ENCODE measurements at places on chromosomes 16 and 17. TPM values are rescaled to one million over a fixed set of nuclear protein-coding genes. Genes with fewer than 3 reads are reported as not detected.

Gene ZP2
- total RNA-seq: not detected

Gene GDPD1
- total RNA-seq: 1.8 TPM

Gene MFSD6L
- 0.14 TPM for total RNA-seq

Gene LYRM1
- 20.9 TPM for total RNA-seq

DNA sequence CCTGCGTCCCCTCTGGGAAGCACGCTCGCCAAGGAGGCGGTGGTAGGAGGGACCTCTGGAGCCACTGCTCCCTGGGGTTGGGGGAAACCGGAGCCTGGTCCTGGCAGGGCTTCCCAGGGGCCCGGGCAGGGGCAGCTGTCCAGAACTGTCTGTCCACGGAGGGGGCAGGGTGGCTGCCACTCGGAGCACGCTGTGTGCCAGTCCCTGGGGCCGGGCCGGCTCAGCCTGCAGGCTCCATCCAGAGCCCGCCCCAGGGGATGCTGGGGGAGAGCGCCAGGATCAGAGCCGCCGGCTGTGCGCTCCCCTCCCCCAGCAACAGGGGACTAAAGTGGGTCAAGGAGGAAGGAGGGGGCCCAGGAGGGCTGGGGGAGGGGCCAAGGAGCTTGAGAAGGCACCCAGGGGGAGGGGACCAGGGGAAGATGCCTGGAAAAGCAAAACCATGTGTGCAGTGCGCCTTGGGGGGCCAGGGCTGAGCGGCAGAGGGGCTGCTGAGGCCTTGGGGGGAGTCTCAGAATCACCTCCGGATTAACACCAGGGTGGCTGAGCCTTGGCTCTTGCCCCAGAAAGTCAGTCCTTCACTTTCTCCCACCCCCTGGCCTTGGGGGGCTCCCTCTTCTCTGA lies 21.3 kb downstream of the ZNF423 start:
- no peak overlapping the region for H3K4me3 ChIP-seq
- no peak for DNase-seq
- H3K27ac ChIP-seq: no peak overlapping the region
- H3K4me1 ChIP-seq: no peaks in the 10 kb centered on the region
- H3K36me3 ChIP-seq: no peaks in the 10 kb centered on the region

DNA sequence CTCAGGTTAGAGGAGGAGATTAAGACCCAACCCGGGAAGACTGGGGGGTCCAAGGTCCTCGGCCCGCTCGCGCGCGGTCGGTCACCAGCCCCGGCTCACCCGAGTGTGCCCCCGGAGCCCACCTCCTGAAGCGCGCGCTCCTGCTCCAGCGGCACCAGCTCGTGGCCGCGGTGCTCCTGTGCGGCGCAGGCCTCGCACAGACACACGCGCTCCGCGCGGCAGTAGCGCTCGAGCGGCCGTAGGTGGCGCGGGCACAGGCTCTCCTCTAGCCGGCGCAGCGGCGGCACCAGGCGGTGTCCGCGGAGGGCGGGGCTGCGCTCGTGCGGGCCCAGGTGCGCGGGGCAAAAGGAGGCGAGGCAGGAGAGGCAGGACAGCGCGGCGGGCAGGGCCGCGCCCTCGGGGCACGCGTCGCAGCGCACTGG lies 618 bp downstream of the TRIM47 start:
- H3K27me3 ChIP-seq: peaks cover 14% of the 10 kb centered on the region
- peak overlapping the region; percentile 96 for H3K27ac ChIP-seq
- H3K4me1 ChIP-seq: peaks cover 35% of the 10 kb centered on the region
- peak overlapping the region; percentile 90 for H3K4me3 ChIP-seq
- no peaks in the 10 kb centered on the region for H3K36me3 ChIP-seq

GRCh38 chr16:84574191-84574590 lies 43.7 kb downstream of the COTL1 start:
- no peak for DNase-seq
- no peaks in the 10 kb centered on the region for H3K27me3 ChIP-seq
- no peak overlapping the region for H3K27ac ChIP-seq
- H3K36me3 ChIP-seq: peaks cover 79% of the 10 kb centered on the region

DNA sequence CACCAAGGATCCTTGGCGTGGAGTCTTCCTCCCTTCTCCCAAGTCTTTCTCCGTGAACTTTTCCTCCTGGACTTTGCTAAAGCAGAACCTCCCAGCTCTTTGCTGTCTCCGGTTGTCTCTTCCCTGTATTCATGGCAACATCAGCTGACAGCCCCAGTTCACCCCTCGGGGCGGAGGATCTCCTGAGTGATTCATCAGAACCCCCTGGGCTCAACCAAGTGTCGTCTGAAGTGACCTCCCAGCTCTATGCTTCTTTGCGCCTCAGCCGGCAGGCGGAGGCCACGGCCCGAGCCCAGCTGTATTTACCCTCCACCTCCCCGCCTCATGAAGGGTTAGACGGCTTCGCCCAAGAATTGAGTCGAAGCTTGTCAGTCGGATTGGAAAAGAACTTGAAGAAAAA lies 943 bp downstream of the CNTROB start:
- H3K4me1 ChIP-seq: peaks cover 44% of the 10 kb centered on the region
- H3K27ac ChIP-seq: peak overlapping the region; percentile 99
- no peaks in the 10 kb centered on the region for H3K27me3 ChIP-seq
- DNase-seq: peak; percentile 78

DNA sequence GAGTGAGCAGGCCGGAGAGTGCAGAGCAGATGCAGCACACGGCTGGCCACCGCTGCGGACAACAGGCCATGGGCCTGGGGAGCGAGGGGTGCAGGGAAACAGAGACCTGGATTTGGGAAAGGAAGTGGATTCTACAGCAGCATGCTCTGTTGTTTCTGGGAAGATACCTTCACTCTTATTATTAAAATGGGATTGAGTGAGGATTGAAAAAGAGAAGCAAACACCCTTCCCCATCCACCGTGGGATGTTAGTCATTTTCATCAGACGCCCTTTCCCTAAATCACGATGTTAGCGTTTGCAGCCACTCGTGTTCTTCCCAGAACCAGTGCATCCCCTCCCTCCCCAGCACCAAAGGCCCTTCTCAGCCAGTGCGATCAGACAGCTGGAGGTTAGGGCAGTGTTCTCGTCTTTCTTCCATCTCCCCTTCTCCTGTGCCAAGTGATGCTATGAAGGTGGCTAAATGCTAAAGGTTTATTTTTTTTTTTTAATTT lies 196.5 kb upstream of the CHMP6 start:
- H3K4me3 ChIP-seq: no peak overlapping the region
- DNase-seq: no peak

- no peak overlapping the region for H3K27ac ChIP-seq
- no peak for DNase-seq
- H3K27me3 ChIP-seq: peaks cover under 1% of the 10 kb centered on the region
- no peaks in the 10 kb centered on the region for H3K4me1 ChIP-seq
- no peak overlapping the region for H3K4me3 ChIP-seq
Measured at GRCh38 chr17:8563981-8564602, 66.4 kb downstream of the MYH10 start.

GRCh38 chr17:38322156-38322779 lies 21.5 kb downstream of the GPR179 start:
- DNase-seq: peak; percentile 91
- H3K4me1 ChIP-seq: peaks cover 4% of the 10 kb centered on the region
- no peaks in the 10 kb centered on the region for H3K27me3 ChIP-seq

DNA sequence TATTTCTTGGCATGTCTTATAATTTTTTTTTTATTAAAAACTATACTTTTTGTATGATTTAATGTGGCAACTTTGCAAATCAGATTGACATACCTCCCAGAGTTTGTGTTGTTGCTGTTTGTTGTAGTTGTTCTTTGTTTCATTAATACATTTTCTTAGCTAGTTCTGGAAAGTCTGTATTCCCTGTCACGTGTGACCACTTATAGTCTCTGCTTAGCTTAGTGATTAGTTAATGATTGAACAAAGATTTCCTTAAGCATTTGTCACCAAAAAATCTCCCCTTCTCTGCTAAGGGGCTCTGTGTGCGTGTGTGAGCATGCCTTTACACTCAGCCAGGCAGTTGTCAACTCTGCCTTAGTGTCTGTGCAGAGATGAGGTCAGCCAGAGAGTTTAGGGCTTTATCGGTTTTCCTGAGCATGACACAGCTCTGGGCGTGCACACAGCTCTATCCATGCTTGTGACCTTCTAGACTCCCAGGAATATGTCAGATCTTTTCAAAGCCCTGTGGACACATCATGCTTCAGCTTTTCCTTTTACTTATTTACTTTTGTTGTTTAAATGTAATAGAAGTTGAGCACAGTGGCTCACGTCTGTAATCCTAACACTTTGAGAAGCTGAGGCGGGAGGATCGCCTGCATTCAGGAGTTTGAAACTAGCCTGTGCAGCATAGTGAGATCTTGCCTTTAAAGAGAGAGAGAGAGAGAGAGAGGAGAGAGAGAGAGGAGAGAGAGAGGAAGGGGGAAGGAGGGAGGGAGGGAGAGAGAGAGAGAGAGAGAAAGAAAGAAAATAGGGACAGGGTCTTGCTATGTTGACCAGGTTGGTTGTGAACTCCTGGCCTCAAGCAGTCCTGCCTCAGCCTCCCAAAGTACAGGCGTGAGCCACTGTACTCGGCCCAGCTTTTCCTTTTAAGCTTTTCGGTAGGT lies 21.9 kb downstream of the DNAI2 start:
- no peak overlapping the region for H3K27ac ChIP-seq
- no peaks in the 10 kb centered on the region for H3K36me3 ChIP-seq
- no peak for DNase-seq
- H3K4me3 ChIP-seq: no peak overlapping the region

DNA sequence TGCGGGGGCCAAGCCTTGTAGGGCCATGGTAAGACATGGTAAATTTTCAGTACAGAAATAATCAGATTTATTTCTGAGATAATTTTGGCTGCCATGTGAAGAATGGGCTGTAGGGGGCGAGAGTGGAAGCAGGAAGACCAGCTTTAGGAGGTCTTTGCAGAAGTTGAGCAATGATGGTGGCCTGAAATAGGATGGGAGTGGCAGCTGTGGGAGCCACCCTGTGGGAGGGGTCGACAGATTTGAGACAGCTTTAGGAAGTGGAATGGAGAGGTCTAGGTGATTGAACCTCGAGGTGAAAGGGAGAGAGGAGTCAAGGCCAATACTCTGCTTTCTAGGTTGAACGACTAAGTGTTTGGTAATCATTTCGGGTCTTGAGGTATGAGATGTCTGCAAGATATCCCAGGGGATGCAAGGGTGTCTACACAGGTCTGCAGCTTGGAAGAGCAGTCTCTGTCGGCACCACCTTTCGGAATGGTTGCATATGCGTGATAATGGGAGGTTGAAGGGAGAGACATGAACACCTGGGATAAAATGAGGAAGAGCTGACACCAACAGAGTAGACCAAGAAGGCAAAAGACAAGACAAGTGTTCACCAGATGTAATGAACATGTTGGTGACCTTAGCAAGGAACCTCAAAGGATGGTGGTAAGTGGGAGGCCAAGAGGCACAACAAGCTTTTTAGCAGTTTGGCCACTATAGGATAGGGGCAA lies 4.2 kb upstream of the ATXN7L3 start:
- peak overlapping the region; percentile 73 for H3K27ac ChIP-seq
- peaks cover 26% of the 10 kb centered on the region for H3K36me3 ChIP-seq
- peak overlapping the region; percentile 11 for H3K4me3 ChIP-seq
- peak; percentile 87 for DNase-seq
- no peaks in the 10 kb centered on the region for H3K27me3 ChIP-seq

DNA sequence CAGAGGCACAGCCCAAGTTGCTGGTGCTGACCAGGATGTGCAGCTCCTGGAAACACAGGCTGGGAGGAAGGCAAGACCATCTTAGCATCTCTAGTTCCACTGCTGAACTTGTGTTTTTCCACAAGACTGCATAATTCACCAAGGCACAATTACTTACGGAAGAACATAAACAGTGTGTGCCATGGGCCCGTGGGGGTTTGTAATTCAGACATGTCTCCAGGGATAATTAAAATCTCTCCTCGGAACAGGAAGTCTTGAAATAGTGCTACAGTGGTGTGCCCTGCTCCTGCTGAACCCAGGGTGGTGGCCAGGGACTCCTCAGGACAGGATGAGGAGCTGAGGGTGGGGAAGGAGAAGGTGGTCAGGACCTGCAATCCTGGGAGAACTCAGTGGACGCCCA lies 188.2 kb downstream of the CCT6B start:
- no peak overlapping the region for H3K4me3 ChIP-seq
- H3K27me3 ChIP-seq: peaks cover 2% of the 10 kb centered on the region
- no peaks in the 10 kb centered on the region for H3K36me3 ChIP-seq
- no peaks in the 10 kb centered on the region for H3K4me1 ChIP-seq

GRCh38 chr17:1928976-1929375 lies 96.2 kb downstream of the RTN4RL1 start:
- DNase-seq: no peak
- no peaks in the 10 kb centered on the region for H3K4me1 ChIP-seq
- no peak overlapping the region for H3K27ac ChIP-seq
- no peaks in the 10 kb centered on the region for H3K36me3 ChIP-seq

- H3K4me1 ChIP-seq: peaks cover 27% of the 10 kb centered on the region
- no peaks in the 10 kb centered on the region for H3K27me3 ChIP-seq
- H3K27ac ChIP-seq: peak overlapping the region; percentile 38
- DNase-seq: no peak
- H3K4me3 ChIP-seq: no peak overlapping the region
Measured at GRCh38 chr16:89759746-89760340, 38.5 kb downstream of the ZNF276 start.

DNA sequence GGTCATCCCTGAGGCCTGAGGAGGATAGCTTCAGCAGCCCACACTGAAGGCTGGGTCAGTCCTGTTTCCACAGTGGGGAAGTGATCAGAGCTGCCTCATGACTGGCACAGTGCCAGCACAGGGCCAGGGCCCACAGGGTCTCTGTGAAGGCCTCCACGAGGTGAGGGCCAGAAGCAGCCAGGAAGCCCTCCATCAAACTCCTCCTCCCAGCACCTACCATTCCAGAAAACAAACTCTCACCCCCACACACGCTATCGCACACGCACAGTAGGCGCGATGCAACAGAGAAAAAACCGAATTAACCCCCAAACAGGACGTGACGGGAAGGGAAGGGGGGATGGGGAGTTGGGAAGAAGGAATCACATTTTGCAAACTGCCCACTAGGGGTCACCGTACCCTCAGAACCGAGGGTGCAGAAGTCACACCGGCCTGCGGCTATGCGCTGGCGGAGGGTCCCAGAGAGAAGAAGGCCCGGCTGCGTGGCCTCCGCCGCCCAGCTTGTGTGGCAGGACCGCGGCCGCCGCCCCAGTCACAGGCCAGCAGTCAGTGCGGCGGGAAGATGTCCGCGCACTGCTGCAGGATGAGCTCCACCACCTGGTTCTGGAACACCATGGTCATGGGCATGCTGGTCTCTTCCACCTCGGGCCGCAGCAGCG lies 37.6 kb downstream of the ARHGAP27 start:
- peaks cover 4% of the 10 kb centered on the region for H3K4me1 ChIP-seq
- peak; percentile 77 for DNase-seq
- H3K36me3 ChIP-seq: peaks cover 24% of the 10 kb centered on the region

GRCh38 chr16:56353054-56353921 lies 72.1 kb downstream of the AMFR start:
- peaks cover 20% of the 10 kb centered on the region for H3K4me1 ChIP-seq
- peaks cover 2% of the 10 kb centered on the region for H3K27me3 ChIP-seq
- no peak overlapping the region for H3K27ac ChIP-seq
- no peak for DNase-seq

DNA sequence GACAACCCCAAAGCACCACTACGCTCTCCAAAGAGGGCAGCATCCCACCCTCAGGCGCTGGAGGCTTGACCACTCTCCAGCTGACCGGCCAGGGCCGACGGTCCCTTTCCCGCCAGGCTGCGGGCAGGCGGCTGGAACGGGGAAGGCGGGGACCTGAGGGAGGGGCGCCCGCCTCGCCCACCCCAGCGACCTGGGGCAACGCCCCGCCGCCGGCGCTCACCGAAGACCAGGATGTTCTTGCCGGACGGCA lies 431 bp downstream of the DYNC1LI2 start:
- peak overlapping the region; percentile 74 for H3K27ac ChIP-seq
- peaks cover 51% of the 10 kb centered on the region for H3K4me1 ChIP-seq
- DNase-seq: peak; percentile 77
- H3K4me3 ChIP-seq: peak overlapping the region; percentile 91

Data from activated CD4-positive, alpha-beta T cell treated with anti-CD3 and anti-CD28 coated beads, Interleukin-2, amount 10 ng/mL, durations not matched to agents 24 days and 14 days (primary cell).